ENCODE measurements at places on chromosomes 4 and X. TPM values are rescaled to one million over a fixed set of nuclear protein-coding genes. Genes with fewer than 3 reads are reported as not detected.
A peak's percentile ranks its signal among the peaks of the same experiment; 100 is the strongest.

HMGN5 gene
- total RNA-seq = 9.5 TPM

SYN1 gene
- total RNA-seq = 2.9 TPM

FSTL5 gene
- total RNA-seq = 12.3 TPM

CFP gene
- total RNA-seq = 7.3 TPM

TCP11X2 gene
- not detected for total RNA-seq

AFF2 gene
- total RNA-seq = 7.6 TPM

ARSJ gene
- 5.3 TPM for total RNA-seq

TMSB15B gene
- total RNA-seq = 5.1 TPM

EVC2 gene
- total RNA-seq = 12.5 TPM

CFAP99 gene
- total RNA-seq = not detected

IGFBP7 gene
- total RNA-seq = 482 TPM

TAF7L gene
- 0.18 TPM for total RNA-seq

SERTM2 gene
- total RNA-seq = 0.76 TPM

MYOZ2 gene
- total RNA-seq = 0.62 TPM

SLC9B1 gene
- 3.7 TPM for total RNA-seq

- DNase-seq = no peak
These were observed 20.8 kb downstream of the TEX13C start for GRCh38 chrX:125340490-125340889.

DNA sequence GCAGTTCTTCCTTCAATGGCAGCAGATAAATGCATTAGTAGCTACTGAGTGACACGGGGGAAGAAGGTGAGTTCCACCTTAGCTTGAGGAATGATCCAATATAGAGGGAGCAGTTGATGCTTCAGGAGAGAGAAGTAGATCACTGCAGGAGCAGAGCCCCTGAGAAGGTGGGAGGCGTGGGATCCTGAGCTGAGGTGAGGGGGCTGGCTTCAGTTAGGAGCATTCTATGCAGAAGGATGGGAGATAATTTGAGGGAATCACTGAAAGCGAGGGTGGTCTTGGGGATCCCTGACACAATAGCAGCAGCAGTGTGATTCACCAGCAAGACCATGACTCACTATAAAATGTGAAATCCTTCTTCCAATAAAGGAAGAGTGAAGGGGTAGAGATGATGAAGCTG is 48.0 kb downstream of the XAGE2 start:
- DNase-seq = no peak

- DNase-seq = no peak
These were observed 39.4 kb downstream of the ERVMER34-1 start for GRCh38 chr4:52711834-52712250.

- DNase-seq = no peak
These were observed 306.7 kb upstream of the MAOA start for GRCh38 chrX:43349363-43349762.

- DNase-seq = peak; percentile 79
These were observed 3.0 kb upstream of the CITED1 start for GRCh38 chrX:72308566-72309296.

DNA sequence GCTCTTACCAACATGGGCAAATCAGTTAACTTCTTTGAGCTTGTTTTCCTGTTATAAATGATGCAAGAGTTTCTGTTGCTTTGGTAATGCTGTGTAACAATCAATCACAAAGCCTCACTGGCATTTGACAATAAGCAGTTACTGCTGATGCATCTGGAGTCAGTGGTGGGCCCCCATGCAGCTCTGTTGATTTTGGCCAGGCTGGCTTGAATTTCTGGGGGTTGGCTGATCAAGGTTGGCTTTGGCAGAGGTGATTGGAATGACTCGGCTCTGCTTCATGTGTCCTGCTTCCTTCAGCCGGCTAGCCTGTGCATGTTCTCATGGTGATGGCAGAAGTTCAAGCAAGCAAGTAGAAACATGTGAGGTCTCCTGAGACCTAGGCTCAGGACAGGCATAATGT is 90.4 kb downstream of the PHEX start:
- no peak for DNase-seq

GRCh38 chrX:19443869-19444526 is 71.3 kb downstream of the MAP3K15 start:
- DNase-seq = no peak

DNA sequence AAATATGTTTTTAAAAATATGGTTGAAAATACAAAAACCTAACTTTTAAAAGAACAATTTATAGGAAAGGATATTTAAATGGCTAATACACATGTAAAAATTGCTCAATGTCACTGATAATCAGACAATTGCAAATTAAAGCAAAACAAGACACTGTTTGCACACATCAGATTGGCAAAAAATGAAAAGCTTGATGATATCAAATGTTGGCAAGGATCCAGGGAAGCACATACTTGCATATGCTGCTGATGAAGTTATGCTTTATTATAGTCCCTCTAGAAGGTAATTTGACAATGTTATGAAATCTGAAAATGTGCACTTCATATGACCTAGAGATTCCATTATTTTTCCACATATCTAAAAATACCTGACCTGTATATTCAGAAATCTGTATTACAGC is 45.7 kb upstream of the EPGN start:
- DNase-seq = no peak

- DNase-seq = no peak
These were observed 97.9 kb upstream of the METTL14 start for GRCh38 chr4:118587116-118587831.

GRCh38 chr4:169557061-169557636 is 55.2 kb downstream of the NEK1 start:
- DNase-seq = no peak

- DNase-seq = no peak
These were observed 56.5 kb downstream of the STAG2 start for GRCh38 chrX:124018023-124018422.

DNA sequence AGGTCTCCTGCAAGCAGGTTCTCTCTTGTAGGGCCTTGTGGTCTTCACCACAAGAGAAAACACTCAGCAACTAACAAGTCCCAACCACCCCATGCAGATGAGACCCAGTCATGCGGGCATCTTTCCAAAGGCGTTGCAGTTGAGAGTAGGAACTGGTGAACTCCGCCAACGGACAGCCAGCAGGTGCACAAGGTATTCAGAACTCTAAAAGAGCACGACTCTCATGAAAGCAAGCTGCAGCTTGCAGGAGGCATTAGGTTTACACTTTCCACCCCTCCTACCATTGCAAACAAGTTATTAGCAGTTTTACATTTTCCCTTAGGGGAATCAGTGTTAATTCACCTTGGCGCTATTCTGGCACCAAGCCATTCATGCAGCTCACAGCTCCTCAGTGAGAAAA is 173.4 kb upstream of the KIT start:
- DNase-seq = no peak

- no peak for DNase-seq
These were observed 86.9 kb downstream of the EGF start for GRCh38 chr4:109999585-109999912.

GRCh38 chrX:105134273-105134672 is 86.2 kb downstream of the TEX13A start:
- DNase-seq = no peak

GRCh38 chr4:35653451-35653850 is 590.9 kb downstream of the ARAP2 start:
- DNase-seq = no peak

GRCh38 chrX:13235930-13236329 is 83.9 kb downstream of the ATXN3L start:
- no peak for DNase-seq

GRCh38 chr4:163332526-163333406 is at the start of gene NPY1R:
TSS of gene NPY1R (minus strand) at chr4:163332596. CDS start at chr4:163326554, 6,042 bp downstream.
- peak; percentile 74 for DNase-seq

DNA sequence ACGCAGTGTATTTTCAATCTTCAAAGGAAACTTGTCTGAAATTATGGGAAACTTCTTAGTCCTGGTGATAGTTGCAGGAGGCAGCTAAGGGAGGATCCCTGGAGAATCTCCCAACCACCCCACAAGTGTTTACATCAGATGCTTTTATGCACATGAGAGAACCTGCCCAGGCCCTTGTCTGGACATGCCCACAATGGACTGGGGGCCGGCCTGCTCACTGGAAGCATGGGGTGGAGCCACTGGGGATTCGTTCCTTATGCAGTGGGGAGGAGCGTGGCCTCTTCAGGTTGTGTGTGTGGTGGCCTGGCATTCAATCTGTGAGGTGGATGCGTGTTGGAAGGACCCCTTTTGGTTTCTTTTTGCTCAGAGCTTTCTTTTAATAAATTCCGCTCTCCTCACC is 398.7 kb upstream of the PPP1R2C start:
- DNase-seq = no peak

- no peak for DNase-seq
These were observed 24.8 kb downstream of the PDGFC start for GRCh38 chr4:156946516-156947424.

GRCh38 chr4:139875411-139875825 is 209.8 kb downstream of the MGST2 start:
- no peak for DNase-seq

DNA sequence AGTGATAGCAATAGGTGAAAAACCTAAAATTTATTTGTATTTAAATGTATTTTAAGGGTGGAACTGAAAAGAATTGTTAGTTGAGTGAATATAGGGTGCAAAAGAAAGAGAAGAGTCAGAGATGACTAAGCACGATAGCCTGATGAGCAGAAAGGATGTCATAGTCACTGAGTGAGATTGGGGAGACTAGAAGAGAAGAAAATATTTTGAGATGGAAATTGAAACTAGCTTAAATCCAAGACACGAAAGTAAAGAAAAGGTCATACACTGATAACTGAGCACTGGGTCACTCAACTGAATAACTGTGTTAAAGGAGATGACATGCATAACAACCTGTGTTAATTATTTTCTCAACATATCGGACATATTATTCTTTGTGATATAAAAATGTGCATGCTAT is 55.5 kb downstream of the SPANXN4 start:
- DNase-seq = no peak

DNA sequence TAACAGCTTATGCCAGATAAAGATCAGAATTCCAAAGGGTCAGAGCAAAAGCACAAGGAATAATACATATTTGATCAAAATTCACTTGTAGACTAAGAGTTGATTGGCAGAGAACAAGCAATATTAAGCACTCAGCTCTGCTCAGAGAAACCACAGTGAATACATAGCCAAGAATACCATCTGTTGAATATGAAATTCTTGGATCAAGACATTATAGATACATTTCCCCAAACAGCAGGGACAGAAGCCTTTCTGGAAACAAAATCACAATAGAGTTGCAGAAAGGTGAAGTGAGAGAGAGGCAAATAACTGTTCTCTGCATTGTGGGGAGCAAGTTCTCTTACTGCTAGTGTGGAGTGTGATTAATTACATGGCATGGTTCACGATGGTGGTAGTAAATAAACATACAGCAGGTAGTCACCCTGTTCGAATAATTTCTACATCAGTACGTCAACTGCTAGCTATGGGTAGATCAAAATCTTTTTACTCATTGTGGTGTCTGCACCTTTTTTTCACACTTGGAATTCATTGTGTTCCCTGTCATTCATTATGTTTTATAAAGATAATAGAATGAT is 366.7 kb downstream of the PCDH7 start:
- DNase-seq = no peak

DNA sequence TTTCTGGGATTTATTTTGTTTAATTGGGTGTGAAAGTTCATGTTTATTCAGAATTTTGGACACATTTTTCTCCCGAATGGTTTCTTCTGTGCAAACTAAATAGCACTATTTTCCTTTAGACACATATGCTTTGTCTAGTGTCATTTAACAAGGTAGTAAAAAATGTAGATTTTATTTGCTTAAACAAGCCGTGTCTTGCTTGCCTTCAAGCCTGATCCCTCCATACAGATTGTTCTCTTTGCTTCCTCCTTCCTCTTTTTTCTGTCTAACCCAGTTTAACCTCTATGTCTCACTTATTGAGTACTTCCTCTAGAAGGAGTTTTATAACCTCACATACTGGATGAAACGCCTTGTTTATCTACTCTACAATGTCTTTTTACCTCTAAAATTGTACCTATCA is 211.8 kb downstream of the NPFFR2 start:
- DNase-seq = no peak

GRCh38 chrX:18348047-18348446 is 6.4 kb downstream of the SCML2 start:
- DNase-seq = no peak
